ENCODE measurements at places on chromosomes 13 and 19. TPM values are rescaled to one million over a fixed set of nuclear protein-coding genes. Genes with fewer than 3 reads are reported as not detected.

DNA sequence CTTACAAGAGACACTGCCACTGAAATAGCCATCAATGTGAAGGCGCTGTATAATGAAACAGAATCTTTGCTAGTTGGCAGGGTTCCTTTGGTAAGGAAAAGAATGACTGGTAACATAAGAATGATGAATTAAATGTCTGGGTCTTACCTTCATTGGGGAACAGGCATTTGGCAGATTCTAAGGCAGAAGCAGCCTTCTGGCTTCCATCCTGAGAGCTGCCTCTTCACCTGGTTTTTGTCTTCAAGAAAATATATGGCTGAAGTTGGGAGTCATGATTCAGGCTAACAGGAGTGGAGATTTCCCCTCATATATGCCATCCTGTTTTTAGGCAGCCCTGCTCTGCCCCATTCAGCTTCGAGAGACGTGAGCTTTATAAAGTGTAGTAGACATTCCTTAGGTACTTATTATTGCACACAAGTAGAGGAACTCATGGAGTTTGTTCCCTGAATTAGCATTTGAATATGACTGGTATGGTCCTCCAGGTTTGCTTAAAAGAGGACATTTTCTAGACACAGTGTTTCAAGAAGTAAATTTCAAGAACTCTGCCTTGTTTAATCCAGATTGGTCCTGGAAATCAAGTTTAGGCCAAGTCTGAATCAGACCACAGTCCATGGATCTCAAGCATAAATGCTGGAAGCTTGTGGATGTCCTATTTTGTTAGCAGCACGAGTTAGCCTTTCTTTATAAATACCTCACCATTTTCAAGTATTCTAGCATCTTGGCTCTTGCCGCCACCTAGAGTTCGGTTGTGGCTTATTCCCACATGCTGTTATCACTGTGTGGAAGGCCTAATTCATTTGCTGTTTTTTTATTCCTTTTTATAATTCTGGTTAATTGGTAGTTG lies 56.2 kb upstream of the AKAP11 start:
- peak; percentile 15 for DNase-seq

DNA sequence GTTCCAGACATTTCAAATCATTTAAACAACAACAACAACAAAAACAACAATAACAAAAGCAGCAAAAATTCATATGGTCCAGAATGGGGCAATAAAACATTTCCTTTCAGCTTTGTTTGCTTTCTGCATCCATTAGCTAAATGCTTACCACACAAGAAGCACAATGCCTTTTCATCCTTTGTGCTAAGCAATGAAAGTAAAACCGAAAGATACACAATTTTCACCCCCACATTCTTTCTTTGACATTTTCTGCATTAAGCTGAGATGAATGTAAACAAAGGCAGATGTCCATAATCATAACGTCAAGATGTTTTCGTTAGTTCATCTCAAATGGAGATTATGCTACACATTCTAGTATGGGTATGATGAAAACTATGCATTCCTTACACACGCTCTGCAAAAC lies 568.5 kb downstream of the SLITRK6 start:
- peak; percentile 57 for DNase-seq

DNA sequence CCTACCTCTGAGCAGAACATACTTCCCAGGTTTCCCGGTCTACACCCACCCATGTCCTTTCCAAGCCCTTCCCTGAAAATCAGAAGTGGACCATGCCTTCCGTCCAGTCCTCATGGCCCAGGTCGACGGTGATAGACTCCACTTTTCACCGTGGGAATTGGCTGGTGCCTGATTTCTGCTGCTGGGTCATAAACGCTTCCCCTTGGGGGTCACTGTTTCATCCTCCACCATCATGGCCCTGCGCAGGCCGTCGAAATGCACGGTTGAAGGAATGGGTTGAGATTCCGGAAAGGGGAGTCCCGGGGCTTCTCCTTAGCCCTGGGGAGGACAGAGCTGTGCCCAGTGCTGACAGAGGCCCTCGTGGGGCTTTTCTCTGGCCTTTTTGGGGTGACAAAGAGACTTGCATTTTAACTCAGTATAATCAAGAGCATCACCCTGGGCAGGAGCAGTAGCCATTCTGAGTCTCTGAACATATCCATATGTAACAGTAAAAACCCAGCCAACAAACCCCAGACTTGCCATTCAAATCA lies 75.5 kb downstream of the SOX1 start:
- no peak for DNase-seq

DNA sequence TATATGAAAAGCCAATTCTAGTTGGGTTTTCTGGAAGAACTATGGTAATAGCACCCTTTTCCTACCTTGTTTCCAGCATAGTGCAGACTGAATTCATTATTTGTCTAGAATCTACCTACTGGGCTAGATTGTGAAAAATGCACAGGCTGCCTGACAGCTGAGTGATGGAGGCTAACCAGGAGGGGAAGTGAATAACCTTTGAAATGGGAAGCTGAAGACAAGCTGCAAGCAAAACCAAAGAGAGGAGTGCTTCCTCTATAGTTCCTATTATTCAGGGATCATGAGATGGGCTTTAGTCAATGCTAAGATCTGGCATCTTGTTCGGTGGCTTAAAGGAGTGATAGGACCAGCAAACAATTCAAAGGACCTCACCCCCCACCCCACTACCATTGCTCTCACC lies 26.9 kb downstream of the MZT1 start:
- no peak for DNase-seq

DNA sequence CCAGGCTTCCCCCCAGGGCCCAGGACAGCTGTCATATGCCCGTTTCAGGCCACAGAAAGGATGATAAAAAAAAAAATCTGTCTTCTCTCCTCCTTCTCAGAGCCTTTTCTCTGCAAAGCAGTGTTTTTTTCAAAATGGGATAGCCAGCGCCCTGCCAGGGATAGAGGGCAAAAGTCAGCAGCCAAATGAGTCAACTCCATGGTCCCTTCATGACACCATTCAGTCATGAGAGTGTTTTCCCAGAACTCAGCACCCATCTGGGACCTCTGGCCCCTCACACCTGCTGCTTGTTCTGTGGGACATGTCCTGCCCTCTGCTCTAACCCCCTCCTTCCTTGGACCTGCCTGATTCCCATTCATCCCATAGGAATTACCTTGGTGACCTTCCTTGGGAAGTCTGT lies 95.0 kb downstream of the CYSLTR2 start:
- DNase-seq: no peak

DNA sequence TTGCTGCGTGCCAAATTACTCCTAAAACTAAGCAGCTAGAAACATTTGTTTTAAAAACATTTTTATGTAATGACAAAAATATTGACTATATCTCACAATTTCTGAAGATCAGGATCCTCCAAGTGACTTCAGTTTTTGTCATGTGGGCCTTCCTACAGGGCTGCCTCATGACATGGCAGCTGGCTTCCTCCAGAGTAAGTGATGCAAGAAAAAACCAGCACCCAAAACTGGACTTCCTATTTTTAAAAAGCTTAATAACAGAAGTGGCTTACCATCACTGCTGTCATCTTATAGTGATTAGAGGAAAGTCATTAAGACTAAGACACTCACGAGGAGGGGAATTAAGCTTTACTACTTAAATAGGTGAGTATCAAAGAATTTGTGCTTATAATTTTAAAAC lies 681.7 kb downstream of the PCDH17 start:
- no peak for DNase-seq

- DNase-seq: no peak
These were observed at the start of gene ZNF541 for GRCh38 chr19:47573071-47574026. ZNF541 (minus strand) TSS chr19:47573148; CDS start chr19:47555856, 17,292 bp downstream.

The TNNT1 gene
- 3.3 TPM for polyA plus RNA-seq

GRCh38 chr19:31255831-31256592 lies 93.2 kb downstream of the TSHZ3 start:
- DNase-seq: no peak

DNA sequence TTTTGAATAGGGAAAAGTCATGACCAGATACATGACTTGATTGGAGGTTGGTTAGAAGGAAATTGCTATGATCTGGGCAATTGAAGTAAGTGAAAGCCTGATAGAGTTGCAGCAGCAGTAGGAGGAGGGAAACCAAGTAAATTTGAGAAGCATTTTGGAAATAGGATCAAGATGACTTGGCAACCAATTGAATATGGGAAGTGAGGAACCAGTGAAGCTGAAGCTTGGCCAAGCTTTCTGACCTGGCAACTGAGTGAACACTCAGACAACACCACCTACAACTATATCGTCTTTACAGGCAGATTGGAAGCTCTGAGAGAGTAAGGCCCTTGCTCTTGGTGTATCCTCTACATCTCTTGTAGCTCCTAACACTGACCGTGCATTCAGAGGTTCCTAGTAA lies 16.2 kb upstream of the KATNAL1 start:
- no peak for DNase-seq

GRCh38 chr13:23020246-23020843 lies 160.4 kb upstream of the SGCG start:
- DNase-seq: no peak

The PDX1 gene
- polyA plus RNA-seq: not detected

GRCh38 chr19:12913851-12914690 lies 5.0 kb downstream of the SYCE2 start:
- DNase-seq: no peak

The DMKN gene
- polyA plus RNA-seq: 1.3 TPM

GRCh38 chr13:101111894-101112293 lies 304.4 kb downstream of the NALCN start:
- no peak for DNase-seq

DNA sequence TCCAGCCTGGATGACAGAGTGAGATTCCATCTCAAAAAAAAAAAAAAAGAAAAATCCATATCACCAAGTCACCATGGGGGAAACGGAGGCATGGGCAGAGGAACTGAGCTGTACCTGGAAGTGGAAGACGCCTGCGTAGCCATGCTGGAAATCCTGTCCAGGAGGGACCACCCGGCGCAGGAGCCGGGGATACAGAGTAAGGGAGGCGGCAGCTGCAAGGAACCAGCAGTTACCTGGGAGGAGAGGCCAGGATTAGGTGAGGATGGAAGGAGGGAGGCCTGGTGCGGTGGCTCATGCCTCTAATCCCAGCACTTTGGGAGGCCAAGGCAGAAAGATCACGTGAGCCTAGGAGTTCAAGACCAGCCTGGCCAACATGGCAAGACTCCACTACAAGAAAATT lies 2.0 kb downstream of the CAPN12 start:
- DNase-seq: no peak

DNA sequence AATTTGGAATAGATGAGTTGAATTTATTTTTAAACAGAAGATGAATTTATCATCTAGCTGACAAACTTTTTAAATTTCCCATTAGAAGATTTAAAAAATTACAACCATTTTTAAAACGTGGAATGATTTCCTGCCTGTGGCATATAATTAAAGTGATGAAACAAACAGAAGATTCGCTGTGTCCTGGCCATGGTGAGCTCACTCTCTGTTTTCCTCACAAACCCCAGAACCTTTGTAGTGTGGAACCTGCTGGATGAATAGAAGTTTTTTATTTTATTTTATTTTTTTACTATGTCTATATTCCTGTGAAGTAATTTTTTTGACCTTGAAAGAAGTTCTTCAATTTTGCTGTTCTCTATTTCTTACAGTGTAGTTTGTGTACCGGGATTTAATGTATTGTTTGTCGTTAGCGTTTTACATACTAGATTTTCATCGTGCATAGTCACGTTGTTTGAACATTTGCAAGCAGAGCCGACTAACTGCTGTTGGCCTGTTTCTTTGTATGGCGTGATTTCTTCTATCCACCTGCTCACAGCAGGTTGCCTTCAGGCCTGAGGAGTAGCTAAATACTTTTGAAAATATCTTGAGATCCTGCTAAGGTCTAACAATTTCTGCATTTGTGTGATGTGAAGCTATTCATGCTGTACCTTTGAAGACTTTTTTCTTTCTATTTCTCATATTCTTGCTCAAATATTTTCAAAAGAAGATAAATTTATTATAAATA lies 149.2 kb downstream of the GGACT start:
- no peak for DNase-seq

DNA sequence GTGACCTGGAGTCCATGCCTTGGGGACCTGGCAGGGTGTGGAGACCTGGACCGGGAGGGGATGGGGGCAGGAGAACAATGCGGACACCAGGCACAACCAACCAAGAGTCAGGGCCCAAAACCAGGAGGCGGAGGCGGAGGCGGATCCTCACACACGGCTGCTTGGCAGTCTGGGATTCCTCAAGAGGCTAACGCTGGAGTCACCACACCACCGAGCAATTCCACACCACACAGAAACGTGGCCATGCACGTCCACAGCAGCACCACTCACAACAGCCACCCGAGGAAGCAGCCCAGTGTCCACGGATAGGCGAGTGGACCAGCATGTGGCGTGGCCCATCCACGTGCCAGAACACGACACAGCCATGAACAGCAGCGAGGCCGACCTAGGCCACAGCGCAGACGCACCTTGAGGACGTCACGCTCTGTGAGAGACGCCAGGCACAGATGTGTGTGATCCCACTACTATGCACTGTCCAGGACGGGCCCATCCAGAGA lies 17.7 kb downstream of the SBNO2 start:
- no peak for DNase-seq

- no peak for DNase-seq
These were observed 91.6 kb downstream of the FGF9 start for GRCh38 chr13:21762512-21762911.

GRCh38 chr13:30745906-30746686 lies 10.8 kb downstream of the ALOX5AP start:
- no peak for DNase-seq

DNA sequence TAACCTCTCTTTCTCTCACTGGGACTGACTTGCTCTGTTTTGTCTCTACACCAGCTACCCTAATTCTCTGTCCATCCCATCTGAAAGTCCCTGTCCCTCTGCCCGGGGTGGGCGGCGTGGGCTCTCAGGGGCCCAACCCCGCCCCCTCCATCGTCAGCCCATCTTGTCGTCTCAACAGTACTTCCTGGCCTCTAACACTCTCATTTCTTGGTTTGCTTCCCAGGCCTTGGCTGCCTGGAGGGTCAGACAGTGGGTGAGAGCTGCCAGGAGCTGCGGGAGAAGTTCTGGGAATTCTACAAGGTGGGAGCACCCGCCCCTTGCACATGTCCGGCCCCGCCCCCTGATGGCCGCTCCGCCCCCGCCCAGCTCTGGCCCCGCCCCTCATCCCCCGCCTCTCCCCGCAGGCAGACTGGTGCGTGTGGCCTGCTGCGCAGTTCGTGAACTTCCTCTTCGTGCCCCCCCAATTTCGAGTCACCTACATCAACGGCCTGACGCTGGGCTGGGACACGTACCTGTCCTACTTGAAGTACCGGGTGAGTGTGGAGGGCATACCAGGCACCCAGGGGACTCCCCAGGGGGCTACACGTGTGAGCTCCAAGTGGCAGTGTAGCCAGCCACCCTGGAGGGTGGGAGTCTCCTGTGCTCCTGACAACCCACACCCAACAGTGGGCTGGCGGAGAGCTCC lies 1.7 kb downstream of the MPV17L2 start:
- no peak for DNase-seq

GRCh38 chr13:35926859-35927530 lies 204.2 kb downstream of the DCLK1 start:
- no peak for DNase-seq

DNA sequence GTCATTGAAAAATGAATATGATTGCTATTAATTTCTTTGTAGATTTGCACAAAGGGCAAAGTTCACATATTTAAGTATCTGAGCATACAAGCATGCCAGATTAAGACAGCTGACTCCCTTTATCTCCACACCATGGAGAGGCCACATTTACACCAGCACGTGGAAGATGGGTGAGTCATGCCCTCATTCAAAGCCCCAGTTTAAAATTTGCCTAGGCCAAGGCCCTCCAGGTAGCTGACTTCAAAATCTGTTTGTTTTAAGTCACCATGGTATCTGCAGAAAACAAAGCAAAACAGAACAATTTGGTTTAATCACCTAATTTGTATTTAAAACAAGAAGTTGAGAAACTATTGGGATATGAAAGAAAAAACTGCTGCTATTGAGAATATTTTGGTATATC lies 109.2 kb downstream of the ESD start:
- no peak for DNase-seq

Data from AG04450 (cell line).